ENCODE measurements at places on chromosomes 3 and 15.

GRCh38 chr3:118805007-118805406, 229.6 kb downstream of the IGSF11 start:
- DNase-seq: no peak

DNA sequence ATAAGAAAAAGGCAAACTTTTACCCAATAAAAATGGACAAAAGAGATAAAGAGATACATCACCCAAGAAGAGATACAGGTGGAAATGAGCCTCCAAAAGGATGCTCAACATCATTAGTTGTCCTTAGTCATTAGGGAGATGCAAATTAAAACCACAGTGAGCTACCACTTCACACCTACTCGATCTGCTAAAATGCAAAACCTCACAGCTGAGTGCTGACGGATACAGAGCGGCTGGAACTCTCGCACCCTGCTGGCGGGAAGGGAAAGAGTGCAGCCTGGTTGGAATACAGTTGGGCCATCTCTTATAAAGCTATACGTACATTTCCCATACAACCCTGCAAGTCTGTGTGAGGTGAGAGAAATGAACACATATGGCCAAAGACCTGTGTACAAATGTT, 78.5 kb upstream of the PRR20G start:
- DNase-seq: no peak

DNA sequence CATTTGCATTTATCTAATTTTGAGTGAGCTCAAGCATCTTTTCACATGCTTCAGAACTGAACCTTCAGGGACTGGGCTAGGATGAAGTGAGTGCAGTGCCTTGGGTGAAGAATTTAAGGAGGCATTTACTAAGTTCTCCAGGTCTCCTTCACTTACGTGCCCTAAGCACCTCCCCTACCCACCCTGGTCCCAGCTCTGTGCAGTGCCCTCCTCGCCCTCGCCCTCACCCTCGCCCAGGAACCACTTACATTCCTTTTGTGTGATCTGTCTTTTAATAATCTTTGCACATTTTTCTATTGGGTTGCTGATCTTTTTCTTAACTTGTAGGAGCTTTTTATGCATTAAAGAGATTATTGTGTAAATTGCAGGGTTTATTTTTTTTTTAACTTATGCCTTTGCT, 322.6 kb downstream of the THSD4 start:
- DNase-seq: no peak

DNA sequence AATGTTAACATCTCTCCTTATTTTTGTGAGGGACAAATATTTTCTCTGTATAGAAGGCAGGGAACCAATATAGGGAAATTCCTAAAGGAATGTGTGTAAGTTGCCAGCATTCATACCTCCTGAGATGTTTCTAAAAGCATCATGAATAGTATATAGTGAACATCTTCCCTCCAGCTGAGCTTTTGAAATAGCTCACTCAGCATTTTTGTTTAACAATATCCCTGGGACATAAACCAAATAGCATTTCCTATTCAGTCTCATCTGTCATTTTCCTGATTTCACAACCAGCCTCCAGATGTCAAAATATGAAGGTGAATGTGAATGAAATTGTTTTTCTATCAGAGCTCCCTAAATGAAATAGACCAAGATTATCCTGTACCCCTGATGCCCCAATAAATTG, 137.2 kb downstream of the PPM1L start:
- no peak for DNase-seq

DNA sequence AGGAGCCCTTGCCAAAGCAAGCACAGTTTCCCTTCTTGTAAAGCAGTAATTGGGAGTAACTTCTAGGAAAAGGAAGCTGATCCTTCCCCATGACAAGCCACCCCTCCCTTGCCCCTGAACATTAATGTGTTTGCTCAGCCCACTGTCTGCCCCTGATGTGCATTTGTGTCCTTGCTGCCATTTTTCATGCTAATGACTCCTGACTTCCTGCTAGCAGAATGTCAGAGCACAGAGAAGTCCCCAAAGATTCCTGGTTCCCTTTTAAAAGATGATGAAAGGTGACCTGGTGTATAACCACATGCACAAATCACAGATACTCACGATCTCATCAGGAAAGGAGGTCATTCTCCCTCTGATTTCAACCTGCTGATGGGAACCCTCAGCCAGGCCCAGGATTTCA, 44.2 kb upstream of the WNT5A start:
- no peak for DNase-seq

DNA sequence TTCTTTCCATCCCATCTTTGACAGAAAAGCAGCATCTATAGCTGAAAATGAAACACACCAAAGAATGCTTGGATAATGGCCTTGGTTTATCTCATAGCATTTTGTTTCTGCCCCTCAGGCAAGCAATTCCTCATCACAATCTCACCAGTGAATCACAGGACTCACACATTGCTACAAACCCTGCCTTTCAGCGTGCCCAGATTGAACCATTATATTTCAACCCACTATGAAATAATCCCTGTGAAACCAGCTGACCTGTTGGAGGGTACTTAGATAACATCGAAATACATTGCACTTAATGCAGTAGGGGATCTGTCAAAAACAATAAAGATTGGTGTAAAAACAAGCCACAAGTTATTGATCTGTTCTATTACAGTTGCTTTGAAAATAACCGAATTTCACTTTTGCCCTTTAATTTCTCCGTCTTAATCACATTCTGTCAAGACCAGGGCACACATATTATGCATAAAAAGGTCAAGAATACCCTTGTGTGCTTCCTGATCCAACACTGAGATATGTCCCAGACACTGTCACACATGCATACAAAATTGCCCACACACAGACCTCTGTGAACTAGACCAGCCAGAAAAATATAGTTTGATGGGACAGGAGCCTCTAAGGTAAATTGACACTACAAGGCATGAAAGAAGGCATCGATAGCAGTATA, 839.8 kb downstream of the NTRK3 start:
- no peak for DNase-seq

DNA sequence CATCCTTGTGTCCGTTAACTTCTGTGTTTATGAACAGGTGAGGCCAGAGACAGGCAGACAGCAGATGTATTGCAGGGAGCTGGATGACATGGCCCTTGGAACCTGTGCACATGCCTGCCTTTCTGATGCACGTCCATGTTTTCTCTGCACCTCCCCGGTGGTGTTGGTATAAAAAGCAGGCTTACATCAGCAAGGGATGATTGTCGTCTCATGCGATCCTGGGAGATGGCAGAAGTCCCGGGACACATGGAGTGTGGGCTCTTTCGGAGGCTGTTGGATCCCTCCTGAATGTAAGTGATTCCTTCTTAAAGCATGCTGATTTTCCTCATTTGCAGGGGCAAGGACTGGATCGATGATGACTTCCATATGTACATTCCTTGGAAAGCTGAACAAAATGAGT, 134.8 kb downstream of the SNRPN start:
- DNase-seq: no peak

DNA sequence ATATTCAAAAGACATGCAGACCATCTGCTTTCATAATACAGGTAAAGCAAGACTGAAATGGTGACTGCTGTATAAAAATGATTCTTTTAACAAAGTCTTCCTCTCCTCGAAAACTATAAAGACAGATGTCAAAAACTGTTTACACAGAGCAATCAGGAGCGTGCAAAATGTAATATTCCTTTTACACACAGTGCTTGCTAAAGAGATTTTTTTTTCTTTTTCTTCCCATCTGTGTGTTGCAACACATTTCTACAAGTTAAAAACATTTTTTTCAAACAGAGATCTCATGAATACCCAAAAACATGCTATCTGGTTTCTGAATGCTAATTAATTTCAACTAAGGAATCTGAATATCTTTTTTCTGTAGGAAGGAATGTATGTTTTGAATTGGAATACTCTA, 22.1 kb downstream of the SATB1 start:
- DNase-seq: no peak

GRCh38 chr3:128800241-128801187, 74.5 kb downstream of the RAB7A start:
- DNase-seq: no peak

- no peak for DNase-seq
Observed at GRCh38 chr3:156837115-156837514, 11.0 kb downstream of the LEKR1 start.

- no peak for DNase-seq
Observed at GRCh38 chr3:163768048-163768447, 1310.2 kb downstream of the SI start.

GRCh38 chr3:12194669-12195161, 36.0 kb upstream of the TIMP4 start:
- no peak for DNase-seq

DNA sequence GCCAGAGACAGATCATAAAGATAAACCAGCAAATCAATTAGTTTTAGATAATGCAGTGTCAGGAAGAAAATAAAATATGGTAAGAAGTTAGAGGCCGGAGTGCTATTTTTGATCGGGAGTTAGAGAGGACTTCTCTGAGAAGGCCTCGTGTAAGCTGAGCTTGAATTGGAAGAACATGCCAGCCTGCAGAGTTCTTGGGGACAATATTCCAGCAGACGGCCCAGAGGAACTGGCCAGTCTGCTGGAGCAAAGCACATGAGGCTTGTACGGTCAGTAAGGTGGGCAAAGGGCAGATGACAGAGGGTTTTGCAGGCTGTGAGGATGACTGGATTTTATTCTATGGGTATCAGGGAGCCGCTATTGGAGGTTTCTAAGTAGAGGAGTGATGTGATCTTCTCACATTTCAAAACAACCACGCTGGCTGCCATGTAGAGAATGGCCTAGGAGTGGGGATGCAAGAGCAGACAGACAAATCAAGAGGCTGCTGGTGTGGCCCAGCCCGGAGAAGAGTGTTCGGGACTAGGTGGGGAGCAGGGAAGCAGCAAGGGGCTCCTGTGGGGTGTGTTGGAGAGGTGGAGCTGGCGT, 84.0 kb downstream of the HES1 start:
- DNase-seq: no peak

- DNase-seq: no peak
Observed at GRCh38 chr3:134190250-134190649, 60.4 kb downstream of the RYK start.

DNA sequence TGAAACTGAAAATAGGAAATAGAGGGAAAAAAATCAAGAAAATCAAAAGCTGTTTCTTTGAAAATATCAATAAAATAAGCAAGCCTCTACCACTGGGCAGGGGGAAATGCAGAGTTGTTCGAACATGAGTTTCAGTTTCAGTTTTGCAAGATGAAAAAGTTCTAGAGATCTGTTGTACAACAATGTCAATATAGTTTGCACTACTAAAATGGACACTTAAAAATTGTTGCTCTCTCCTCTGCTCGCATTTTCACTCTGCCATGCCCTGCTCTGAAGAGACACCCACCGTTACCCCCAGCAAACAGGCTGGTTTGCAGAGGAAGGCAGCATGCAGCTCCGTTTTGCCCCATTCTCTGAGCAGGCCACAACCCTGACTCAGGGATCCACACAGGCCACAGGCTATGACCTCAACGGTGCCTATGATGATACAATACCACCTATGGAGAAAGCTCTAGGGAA, 64.5 kb downstream of the ZNF148 start:
- DNase-seq: no peak

GRCh38 chr3:49352890-49353421, 5.2 kb downstream of the GPX1 start:
- DNase-seq: no peak

DNA sequence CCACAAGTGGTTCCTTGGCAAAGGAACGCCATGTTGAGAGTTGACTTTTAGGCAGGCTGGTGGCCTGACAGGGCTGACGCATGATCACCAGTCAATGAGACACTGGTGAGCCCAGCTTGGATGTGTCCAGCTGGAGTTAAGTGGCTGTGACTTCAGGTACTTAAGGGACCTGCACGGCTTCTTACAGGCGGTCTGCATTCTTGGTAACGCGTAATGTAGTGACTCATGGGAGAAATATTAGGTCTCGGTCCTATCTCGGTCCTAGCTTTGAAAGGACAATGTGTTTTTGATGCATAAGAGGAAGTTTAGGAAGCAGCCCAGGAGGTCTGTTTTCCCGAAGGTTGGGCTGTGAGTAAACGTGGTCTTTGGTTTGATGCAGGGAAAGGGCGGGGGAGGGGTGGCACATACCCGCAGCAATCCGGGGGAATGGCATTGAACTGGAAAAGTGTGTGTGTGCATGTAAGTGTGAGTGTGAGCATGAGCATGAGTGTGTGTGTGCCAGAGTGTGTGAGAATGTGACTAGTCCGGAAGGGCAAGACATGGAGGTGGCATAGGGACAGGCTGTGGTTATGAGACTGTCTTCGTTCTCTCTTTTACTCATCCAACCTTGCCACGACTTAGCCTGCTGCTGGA, 55.3 kb downstream of the FAM43A start:
- no peak for DNase-seq

- peak; percentile 95 for DNase-seq
Observed at GRCh38 chr3:117688583-117688982, 979.0 kb downstream of the TUSC7 start.

DNA sequence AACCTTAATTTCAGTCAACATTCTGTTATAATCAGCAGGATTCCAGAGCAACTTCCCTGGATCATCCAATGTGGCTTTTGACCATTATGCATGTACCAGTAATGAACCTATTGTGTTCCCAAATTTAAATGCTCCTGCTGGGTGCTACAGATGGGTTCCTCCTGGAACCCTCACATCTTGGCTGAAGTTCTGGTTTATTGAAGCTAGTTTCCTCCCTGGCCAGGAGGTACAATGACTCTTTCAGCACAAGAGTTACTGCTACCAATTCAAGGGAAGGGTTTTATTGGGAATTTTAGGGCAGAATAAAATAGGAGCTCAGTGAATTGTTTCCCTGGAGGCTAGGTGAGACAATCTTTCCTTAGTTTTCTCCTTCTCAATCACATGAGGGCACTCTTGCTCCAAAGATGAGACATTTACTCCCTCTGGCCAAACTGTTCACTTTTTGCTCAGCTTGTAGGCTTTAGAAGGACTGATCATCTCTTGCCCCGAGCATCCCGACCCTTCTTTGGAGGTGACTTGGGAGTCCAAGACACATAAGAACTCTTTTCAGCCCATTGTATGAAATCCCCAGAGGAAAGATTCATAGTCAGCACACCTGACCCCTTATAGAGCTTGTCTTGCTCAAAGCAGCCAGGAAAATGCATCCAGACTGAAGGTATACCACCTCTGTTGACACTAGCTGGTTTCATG, 8.8 kb upstream of the NPHP3 start:
- peak; percentile 79 for DNase-seq

- no peak for DNase-seq
Observed at GRCh38 chr15:38991126-38991525, 426.5 kb upstream of the RASGRP1 start.

DNA sequence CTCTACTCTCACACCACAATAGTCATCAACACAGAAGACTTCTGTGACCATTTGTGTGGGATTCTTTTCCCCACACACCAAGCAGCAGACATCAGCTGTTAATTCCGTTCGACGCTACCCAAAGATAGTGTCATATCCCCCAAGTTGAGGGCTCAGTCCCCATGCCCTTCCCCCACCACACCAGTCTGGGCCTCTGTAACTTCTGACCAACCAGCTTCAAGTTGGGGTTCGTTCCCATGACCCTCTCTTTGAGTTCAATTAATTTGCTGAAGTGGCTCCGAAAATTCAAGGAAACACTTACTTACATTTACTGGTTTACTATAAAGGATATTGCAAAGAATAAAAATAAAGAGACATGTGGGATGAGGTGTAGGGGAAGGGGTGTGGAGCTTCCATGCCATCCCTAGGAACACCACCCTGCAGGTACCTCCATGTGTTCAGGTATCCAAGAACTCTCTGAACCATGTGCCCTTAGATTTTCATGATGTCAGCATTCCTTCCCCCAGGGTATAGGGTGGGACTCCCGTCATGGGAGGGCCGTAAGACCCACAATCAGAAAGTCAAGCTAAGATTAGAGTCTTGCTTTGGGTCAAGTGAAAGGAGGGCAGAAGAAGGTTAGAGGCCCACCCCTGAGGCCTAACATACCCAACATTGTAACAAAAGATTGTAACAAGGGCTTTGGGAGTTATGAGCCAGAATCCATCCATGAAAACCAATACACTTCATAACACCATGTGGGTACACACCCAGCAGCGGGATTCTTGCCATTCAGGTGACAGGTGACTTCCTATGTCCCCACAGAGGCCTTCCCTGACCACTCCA, 82.7 kb downstream of the BTLA start:
- DNase-seq: no peak
